ENCODE measurements at places on chromosomes 3 and 15.
A peak's percentile ranks its signal among the peaks of the same experiment; 100 is the strongest.

- peak; percentile 75 for DNase-seq
Measured at GRCh38 chr3:176514297-176514696, 683.0 kb downstream of the TBL1XR1 start.

GRCh38 chr3:194806991-194807630 is 121.4 kb downstream of the FAM43A start:
- DNase-seq, result no peak

DNA sequence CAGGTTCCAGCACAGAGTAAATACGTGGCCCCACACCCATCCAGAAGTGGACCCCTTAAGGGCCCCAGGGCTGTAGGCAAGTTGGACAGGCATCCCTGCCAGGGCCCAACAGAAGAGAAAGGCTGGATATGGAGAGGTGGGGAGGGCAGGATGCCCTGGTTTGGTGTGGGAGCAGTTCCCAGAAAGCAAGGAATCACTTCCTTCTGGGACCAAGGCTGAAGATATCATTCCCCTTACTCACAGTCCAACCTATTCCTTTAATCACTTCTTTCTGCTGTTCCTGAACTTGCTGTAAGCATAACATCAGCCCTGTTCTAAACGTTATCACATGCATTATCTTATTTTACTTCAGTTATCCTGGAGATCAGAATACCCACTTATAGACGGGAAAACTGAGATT is 6.1 kb upstream of the MESP2 start:
- no peak for DNase-seq

GRCh38 chr15:51697163-51697562 is 15.9 kb downstream of the SCG3 start:
- DNase-seq, result no peak

DNA sequence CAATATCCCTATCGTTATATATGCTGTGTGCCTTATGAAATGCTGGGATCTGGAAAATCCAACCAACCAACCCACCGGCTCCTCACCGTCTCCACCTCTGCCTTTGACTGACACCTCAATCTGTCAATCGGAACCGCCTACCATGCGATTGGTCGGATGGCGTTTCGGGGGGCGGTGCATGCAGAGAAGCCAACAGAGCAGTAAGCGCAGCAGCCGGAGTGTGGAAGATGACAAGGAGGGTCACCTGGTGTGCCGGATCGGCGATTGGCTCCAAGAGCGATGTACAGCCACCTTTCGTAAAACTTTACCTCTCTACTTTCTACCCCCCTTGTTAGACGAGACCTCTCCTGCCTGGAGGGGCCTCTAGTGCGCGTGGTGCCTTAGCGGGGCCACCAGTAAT is 6.3 kb downstream of the CLK3 start:
- DNase-seq, result peak; percentile 76

- no peak for DNase-seq
Measured at GRCh38 chr15:74253211-74253921, 17.2 kb downstream of the CCDC33 start.

DNA sequence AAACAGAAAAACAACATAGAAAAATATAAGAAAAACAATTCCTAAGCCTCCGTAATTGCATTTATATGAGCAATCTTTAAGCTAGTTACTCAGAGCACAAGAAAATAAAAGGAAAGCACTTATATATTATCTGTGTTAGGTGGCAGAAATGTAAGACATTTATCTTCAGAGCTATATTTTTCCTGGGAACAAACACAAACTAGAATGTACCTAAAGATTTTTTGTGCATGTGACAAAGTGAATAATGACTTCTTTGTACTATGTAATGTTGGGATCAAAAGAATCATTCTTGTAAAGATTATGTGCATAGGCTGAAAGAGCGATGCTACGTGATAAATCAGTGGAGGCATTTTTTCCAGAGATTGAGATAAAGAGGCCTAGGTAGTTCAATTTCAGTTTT is 111.3 kb upstream of the GMNC start:
- DNase-seq, result no peak

DNA sequence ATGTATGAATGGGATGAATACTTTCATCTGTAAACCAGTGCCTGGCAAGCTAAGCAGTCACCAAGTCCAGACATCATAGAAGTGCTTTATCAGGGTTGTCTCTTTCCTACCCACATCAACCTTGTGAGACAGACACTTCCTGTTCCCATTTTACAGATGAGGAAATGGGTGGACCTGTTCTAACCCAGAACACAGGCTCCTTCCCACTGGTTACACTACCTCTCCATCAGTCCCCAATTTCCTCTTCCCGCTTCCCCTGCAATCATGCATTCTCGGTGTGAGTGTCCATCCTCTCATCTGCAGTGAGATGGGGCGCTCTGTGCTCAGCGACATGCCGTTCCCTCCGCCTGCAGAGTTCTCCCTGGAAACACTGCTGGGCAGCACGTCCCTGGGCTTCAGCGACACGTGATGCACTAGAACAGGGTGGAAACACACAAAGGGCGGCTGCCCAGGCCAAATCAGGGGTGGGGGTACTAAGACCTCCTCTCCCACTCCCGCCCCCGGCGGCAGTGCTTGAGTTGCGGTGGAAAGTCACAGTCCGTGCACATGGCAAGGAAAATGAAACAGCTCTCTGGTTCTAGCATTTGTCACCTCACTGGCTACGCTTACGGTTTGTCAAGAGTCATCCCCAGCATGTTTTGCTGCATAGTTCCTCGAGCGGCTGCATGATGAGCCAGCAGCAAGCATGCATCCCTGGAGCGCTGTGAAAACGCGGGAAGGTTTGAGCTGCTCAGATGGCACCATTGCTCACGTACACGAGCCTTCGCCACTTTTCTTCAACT is 201.1 kb downstream of the ADAMTS17 start:
- DNase-seq, result no peak

DNA sequence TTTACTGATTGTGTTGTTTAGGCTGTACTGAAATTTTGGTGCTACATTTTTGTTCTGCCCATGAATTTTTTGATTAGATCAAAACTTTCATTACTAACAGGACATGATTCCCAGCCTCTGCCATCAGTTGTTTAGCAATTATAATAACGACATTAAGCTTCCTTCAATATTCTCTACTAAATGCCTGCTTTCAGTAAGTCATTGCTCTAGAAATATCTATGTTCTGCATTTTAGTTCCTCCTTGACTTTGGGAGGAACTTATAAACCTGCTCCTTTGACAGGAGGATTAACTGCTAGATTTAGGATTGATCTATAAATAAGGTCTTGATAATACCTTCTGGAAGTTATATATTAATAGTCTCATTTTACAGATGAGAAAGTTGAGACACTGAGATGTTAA is 269.1 kb downstream of the RAP2B start:
- DNase-seq, result no peak

- no peak for DNase-seq
Measured at GRCh38 chr15:57534281-57534680, 57.4 kb upstream of the MYZAP start.

GRCh38 chr15:100229181-100230163 is 112.3 kb downstream of the ADAMTS17 start:
- DNase-seq, result no peak

GRCh38 chr3:127706785-127707351 is 34.1 kb downstream of the ABTB1 start:
- no peak for DNase-seq

GRCh38 chr3:168405288-168405687 is 309.6 kb upstream of the GOLIM4 start:
- DNase-seq, result no peak

GRCh38 chr3:115245438-115245837 is 98.3 kb upstream of the ZBTB20 start:
- DNase-seq, result no peak

DNA sequence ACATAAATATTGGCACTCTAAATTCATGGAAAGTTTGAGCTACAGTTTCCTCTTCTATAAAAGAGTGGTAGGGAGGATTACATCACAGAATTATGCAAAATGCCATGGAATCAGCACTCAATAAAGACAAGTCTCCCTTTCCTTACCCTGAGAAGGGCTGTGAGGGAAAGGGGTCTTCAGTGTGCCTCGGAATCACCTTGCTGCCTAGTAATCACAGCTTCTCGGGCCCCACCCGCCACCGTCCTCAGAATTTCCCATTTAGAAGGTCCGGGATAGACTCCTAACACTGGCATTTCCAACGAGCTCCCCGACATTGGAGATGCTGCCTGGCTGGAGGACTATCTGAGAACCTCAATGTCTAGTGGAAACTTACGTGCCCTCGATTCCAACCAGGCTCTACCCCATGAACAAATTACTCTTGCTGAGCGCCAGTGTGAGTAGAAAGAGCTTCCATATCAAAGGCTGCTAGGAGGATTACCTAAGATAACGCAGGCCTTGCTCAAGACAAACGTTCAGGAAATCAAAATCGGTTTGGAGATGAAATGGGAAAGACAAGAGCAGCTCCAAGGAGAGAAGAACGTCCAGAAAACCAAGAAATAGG is 92.1 kb upstream of the CHD2 start:
- DNase-seq, result no peak

DNA sequence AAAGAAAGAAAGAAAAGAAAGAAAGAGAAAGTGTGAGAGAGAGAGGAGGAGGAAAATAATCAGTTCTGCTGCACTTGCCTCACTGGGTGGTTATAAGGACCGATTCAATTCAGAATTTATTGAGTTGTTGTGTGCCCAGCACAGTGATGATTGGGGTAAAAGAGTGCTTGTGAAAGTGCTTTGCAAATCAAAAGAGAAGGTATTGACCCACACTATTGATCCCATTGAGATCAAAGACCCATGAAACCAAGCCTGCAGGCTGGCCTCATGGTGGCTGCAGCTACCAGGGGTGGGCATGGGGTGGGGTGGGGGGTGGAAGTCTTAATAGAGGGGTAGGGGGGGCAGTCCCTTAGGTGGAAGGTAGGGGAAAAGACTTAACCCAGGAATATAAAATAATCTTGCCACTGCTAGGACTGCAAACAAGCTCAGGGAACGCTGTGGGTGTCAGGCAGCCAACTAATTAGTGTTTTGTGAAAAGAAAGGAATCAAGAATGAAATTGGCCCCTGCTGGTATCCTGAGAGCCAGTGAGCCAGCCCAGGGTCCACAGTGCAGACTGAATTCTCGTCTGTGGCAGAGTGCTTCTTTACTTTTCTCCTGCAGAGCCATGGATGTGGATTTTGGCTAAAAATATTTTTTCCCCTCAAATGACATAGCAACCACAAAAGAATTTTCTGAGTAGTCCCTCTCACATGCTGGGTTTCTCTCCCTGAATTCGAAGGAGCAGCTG is 34.2 kb downstream of the CLEC3B start:
- DNase-seq, result no peak

- peak; percentile 49 for DNase-seq
Measured at GRCh38 chr3:46845397-46845859, 17.8 kb downstream of the MYL3 start.

- no peak for DNase-seq
Measured at GRCh38 chr3:159910991-159911663, 77.5 kb upstream of the IL12A start.

GRCh38 chr3:175512700-175513099 is 653.6 kb downstream of the NAALADL2 start:
- no peak for DNase-seq

DNA sequence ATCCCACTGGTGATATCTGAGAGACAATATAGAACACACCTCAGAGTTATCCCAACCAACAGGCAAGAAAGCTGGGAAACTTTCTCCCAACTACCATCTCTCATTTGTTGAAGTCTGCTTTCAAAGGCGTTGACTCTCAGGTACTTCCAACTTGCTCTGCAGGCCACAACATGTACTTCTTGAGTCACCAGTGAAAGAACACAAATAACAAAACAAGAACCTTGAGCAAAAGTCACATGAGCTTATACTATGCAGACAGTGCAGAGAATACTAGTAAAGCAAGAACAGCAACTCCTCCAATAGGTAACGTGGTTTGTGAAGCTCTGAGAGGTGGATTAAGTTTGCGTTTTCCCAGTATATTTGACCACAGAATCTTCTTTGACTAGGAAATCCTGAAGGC is 20.6 kb downstream of the SNTN start:
- DNase-seq, result no peak

GRCh38 chr3:163048881-163049280 is 1552.3 kb downstream of the OTOL1 start:
- no peak for DNase-seq

GRCh38 chr3:78529601-78530000 is 1238.2 kb downstream of the ROBO1 start:
- DNase-seq, result no peak

- DNase-seq, result no peak
Measured at GRCh38 chr15:68463996-68464395, 32.0 kb upstream of the ITGA11 start.

GRCh38 chr3:123295171-123295900 is 93.6 kb downstream of the SEC22A start:
- peak; percentile 10 for DNase-seq

- no peak for DNase-seq
Measured at GRCh38 chr3:41464401-41464800, 265.1 kb downstream of the CTNNB1 start.

GRCh38 chr15:41977757-41978383 is 5.5 kb upstream of the EHD4 start:
- no peak for DNase-seq

DNA sequence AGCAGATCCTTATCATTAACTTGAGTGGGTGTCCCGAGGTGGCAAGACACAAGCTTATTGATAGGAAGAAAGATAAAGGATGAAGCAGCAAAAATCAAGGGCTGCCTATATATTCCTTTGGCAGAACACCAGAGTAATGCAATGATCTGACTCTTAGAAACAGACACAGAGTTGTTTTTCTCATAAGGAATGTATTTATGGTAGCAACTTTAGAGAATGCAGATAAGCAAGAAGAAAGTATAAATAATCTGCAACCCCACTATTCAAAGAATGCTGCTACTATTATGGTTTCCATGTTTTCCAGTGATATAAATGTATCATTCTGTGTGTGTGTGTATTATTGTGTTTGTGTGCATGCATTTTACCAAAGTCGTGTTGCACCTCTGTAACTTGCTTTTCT is 208.3 kb downstream of the THSD4 start:
- DNase-seq, result no peak

DNA sequence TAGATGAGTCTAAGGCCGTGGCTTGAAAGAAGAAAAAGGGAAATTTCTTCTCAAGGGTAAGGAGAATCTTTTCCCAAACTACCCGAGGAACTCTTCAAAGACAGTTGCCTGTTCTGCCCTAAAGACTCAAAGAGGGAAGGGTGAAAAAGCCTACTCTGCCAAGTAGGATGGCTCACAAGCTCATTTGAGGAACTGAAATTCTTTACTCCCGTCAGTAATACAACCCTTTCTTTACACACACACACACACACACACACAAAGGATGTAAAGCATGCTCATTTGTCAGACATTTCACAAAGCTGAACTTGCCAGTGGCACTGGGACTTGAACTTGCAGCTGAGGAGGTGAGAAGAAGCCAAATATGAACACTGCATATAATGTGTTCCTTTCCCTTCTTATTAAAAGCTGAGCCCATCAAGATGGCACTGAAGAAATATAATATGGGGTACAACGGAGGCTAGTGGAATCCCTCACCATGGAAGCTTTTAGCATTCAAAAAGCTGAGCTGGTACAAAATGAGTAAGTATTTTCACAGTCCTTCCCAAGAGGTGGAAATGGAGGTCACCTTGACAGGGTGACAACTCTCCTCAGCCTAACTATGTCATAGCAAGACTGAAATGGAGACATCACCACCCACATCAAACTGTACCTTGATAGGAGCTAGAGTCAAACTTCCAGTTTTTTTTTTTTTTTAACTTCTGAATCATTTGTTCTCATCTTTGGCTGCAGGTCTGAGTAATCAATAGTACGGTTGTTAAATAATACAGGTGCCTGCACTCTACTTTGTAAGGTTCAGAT is 57.6 kb downstream of the TAFA4 start:
- DNase-seq, result no peak

GRCh38 chr3:46516521-46516920 is 18.7 kb downstream of the RTP3 start:
- no peak for DNase-seq

- DNase-seq, result no peak
Measured at GRCh38 chr15:31323627-31324026, 3.0 kb upstream of the KLF13 start.
